Stimulated activated CD4-positive, alpha-beta T cell treated with anti-CD3 and anti-CD28 coated beads, Interleukin-15, amount 100 ng/mL, for 48 hours (primary cell): ENCODE measurements at places on chromosomes 1 and 21.

GRCh38 chr1:170808216-170808885 is 127.0 kb upstream of the MROH9 start:
- no peak for DNase-seq

- no peak for DNase-seq
These were observed 18.1 kb upstream of the POFUT2 start for GRCh38 chr21:45305836-45306235.

DNA sequence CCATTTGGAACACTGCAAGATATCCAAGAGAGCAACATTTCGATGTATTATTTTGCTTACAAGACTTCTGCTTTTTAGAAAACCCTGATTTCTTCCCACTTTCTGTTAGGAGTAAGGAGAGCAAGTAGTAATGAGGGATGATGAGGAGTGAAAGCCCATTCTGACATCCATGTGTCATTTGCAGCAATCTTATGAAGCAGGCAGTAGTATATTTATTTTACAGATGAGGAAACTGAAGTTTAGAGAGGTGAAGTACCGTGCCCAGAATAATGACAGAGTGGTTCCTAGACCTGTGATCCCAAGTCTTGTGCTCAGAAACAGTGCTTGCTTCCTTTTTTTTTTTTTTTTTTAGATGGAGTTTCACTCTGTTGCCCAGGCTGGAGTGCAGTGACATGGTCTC is 7.1 kb upstream of the ZSCAN20 start:
- DNase-seq = no peak

DNA sequence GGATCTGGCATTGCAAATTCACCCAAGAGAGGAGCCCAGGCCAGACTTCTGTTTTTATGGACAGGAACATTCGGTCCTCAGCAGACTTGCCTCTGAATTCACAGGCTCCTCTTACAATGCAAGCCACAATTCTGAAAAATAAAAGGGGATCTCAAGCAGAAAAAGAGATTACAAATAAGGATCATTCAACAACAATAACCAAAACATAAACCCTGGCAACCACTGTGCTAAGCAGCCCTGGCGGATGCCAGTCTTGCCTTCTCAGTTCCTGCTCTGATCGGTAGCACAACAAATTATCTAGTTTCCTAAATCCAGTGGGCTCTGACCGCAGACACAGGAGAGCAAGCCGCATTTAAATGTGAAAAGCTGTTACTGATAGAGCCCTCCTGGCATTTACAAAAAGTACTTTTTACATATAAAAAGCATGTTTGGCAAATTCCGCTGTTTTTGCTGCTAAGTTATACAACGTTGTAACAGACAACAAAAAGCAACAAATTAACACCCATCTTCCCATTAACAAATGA is 123.4 kb upstream of the FOXD3 start:
- no peak for DNase-seq

DNA sequence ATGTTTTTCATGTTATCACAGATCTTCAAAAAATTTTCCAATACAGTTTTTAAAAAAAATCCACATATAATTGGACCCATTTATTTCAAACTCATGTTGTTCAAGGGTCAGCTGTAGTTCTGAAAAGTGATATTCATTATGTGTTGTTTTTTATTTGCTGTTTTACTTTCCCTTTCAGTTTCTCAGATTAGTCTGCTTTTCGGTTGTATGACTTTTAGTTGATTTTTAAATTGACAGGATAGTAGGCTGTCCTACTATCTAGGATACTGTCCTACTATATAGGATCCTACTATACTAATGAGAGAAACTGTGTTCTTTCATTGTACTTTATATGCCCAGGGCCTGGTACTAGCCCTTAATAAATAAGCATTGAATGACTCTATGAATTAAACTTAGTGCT is 33.6 kb upstream of the GPR52 start:
- no peak for DNase-seq

DNA sequence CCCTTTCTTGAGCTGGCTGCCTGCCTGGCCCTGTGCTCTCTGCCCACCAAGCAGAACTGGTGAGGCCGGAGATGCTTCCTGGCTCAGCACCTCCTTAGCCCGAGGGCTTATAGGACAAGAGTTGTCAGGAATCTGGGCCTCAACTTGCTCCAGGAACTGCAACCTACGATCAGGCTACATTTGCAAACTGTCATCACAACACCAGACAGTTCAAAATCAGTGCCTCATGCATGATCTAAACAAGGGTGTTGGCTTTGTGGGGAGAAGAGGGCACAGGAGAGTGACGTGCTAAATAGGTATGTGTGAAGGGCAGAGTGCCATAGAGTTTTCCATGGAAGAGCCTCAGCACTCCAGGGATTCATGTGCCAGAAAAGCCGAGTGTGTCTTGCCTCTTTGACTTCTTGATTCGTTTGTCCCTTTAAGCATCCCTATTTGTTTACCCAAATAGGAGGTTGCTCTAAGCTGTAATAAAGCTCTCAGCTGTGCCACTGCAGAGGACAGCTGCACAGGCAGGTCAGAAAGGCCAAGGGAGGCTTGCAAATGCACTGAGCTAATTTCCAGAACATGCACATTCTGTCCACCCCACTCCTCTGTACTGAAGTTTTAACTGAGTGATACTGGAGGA is 30.2 kb upstream of the NEK2 start:
- no peak for DNase-seq

DNA sequence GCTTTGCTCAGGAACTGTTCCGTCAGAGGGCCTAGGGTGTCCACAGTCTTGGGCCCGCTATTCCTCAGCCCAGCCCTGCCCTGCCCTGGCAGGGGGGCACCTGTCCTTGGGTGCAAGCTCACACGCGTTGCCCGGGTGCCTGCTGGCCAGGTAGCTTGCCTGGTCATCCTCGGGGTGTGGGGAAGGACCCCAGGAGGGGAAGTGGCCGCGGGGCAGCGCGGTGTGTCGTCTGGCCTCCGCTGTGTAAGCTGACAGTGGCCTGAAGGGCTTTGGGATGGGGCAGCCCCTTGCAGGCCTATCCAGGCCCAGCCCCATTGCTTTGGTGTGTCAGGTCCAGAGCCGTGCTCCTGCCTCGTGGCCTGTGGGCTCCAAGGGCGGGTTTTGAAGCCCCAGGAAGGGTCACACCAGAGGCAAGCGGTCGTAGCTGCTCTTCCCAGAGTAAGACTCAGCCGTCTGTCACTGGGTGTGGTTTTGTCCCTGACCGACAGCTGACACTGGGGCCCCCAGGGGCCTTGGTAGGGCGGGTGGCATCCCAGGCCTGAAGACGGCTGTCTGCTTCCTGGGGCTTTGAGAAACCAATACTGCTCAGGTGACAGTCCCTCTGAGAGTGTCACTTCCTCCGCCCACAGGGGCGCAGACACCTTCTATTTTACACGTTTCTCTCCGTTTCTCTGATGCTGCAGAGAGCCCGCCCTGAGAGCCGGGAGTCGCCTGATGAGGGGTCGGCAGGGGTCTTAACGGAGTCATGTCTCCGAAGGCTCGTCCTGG is 72.1 kb downstream of the SKI start:
- DNase-seq = peak; percentile 77

- peak; percentile 65 for DNase-seq
These were observed at the start of gene AGMAT for GRCh38 chr1:15584489-15585363. Gene AGMAT, minus strand, starts transcription at chr1:15585051. Its CDS starts 84 bp downstream, at chr1:15584967.

GRCh38 chr1:84985365-84985764 is 11.5 kb downstream of the MCOLN2 start:
- no peak for DNase-seq

DNA sequence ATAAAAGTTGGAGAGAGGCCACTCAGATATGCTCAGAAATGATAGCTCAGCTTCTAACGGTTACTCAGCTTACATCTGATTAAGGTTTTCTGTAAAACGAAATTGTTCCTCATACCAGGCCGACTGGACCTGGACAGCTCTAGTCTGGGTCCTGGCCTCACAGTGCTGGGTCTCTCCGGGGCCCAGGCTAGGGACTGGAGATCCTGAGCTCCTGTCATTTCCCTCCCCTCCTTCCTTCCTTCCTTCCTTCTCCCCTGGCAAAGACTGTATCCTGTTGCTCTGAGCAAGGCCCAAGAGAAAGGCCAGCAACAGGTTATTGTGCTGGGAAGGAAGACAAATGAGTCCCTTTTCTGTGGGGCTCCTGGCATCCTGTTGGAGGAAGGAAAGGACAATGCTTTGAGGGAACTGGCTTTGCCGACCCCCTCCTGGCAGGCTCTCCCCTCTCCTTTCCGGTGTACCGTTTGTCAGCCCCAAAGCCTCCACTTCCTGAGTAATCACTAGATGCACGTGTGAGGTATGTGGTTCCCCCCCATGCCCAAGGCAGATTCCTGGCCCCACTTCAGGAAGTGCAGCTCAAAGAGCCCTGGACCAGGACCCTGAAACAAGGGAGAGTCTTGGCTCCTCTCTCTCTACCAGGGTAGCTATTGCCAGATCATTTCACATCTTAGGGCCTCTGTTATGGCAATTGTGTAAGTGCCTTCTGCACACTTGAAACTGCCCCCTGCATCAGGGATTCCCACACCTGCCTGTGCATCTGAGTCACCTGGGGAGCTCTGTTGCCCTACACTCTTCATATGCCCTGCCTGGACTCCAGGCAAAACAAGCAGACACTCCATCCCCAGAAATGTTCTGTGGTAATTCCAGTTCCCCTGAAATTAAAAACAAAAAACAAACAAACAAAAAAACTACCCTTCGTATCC is 212.7 kb upstream of the FGGY start:
- DNase-seq = no peak

DNA sequence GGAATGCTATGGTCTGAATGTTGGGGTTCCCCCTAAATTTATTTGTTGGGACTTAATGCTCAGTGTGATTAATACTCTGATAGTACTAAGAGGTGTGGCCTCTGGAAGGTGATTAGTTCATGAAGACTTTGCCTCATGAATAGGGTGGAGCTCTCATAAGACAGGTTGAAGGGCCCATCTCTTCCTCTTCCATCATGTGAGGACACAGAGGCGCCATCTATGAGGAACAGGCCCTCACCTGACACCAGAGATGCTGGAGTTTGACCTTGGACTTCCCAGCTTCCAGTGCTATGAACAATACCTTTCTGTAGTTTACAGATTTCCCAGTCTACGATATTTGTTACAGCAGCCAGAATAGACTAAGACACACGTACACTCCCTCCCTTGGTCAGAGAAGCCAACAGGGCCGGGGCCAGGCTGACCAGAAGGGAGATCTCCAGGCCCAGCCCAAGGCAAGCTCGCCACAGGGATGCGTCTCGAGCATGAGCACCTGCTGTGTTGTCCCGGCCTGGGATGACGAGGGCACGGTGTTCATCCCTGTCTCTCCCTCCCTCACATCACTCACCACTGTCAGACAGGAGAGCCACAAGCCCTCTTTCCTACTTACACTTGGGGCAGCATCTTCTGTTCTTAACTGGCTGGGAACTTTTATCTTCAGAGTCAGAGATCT is 4.7 kb upstream of the ABCG1 start:
- no peak for DNase-seq

DNA sequence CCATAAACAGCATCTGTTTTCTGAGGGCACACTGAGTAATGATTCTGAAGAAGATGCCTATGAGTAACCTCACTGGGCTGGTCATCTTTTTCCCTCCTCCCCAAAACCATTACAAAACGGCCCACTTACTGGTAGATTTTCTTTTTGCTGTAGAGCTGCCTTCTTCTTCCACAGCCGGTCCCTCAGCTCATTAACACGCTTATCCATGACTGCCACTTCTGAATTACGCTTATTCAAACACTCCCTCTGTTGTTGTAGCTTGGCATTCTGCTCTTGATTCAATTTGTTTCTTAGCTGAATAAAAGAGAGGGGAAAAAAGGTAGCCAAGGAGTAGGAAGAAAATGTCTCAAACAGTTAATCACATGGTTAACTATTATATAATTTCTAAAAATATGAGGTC is 43.1 kb downstream of the TP53BP2 start:
- DNase-seq = no peak

DNA sequence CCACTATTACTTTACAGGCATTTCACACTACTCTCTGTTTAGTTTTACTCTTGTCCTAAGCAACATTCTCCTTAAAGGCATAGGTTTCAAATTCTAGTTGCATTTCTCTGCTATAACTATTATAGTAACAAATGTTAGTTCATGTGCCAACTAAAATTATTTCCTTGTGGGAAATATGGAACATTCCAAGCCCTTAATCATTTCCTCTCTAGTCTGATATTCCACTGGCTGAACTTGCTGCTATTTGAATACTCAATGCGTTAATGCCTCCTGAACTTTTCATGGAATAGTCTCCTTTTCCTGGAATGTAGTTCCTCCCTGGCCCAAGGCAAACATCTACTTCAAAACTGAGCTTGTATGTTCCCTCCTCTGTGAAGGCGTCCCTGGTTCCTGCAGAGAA is 19.3 kb upstream of the TBX19 start:
- no peak for DNase-seq

DNA sequence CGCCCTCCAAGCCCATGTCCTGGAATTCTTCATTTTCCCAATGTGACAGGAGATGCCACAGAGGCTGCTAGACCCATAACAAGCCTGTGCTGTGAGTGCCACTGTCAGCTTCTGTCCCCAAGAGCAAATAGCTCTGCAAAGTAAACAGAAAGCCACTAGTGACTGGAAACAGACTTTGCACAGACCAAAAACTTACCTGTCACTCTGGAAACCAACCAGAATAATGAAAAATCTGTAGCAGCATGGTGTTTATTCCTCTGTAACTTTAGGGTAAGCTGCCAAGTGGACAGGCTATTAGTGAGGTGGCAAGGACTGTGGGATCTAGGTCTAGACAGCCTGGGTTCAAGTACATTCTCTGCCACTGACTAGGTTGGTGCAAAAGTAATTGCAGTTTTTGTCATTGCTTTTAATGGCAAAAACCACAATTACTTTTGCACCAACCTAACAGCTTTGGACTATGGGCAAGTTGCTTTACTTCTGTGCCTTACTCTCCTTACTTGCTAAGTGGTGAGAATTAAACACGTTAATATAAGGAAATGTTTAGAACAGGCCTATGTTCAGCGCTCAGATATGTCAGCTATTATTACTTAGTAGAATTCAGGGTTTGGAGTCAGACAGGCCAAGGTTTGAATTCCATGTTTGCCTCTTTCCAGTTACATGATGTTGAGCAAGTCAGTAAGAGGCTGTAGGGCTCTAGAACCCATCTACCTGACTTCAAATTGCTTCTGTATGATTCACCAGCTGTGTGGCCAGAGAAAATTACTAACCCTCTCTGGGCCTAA is at the start of gene C8B:
Gene C8B (minus strand): TSS at position 100 of the 782 bp plus-strand sequence. CDS start 67 bp downstream, at position 33.
- no peak for DNase-seq

GRCh38 chr1:17198476-17199258 is 6.3 kb upstream of the PADI1 start:
- no peak for DNase-seq

DNA sequence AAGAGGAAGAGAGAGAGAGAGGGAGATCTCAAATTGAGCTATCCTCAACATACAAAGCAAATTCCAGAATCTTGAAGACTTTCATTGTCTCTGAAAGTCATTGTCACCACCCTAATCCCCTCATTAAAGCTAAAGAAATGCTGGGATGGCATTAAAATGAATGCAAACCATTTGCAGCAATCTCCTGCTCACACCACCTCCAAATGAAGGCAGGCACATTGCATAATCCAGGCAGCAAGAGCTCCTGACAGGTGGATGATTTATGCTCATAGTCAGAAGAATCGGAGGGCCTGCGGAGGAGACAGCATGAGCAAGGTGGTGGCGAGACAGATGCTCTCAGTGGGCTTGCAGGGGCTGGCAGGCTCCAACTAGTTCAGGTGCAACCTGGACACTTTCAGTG is 90.2 kb downstream of the ESRRG start:
- no peak for DNase-seq
